ENCODE measurements at places on chromosomes 1 and 21. TPM values are rescaled to one million over a fixed set of nuclear protein-coding genes. Genes with fewer than 3 reads are reported as not detected.

The SELP gene
- 9.0 TPM for total RNA-seq

The GJA9 gene
- not detected for total RNA-seq

The PPIH gene
- total RNA-seq: 17.6 TPM

The KCNJ9 gene
- total RNA-seq: not detected

The PIGK gene
- total RNA-seq: 28.0 TPM

The MPZ gene
- total RNA-seq: 4.8 TPM

The LCA5L gene
- total RNA-seq: 0.83 TPM

The FAM163A gene
- total RNA-seq: 0.22 TPM

The SLAMF8 gene
- 1.00 TPM for total RNA-seq

The CERS2 gene
- 82.5 TPM for total RNA-seq

The TRIM45 gene
- total RNA-seq: 16.4 TPM

The ACTL8 gene
- not detected for total RNA-seq

The ALPL gene
- total RNA-seq: 9.4 TPM

The MCOLN3 gene
- 1.7 TPM for total RNA-seq

The HMGCS2 gene
- total RNA-seq: 210 TPM

The FAM151A gene
- total RNA-seq: 2.1 TPM

The OR2M7 gene
- total RNA-seq: not detected

The NPHS2 gene
- total RNA-seq: not detected

The PGLYRP4 gene
- total RNA-seq: not detected

The MAP1LC3C gene
- total RNA-seq: 0.24 TPM

The CYP4X1 gene
- total RNA-seq: 1.9 TPM

The OR2L2 gene
- not detected for total RNA-seq

The CYP4A11 gene
- total RNA-seq: not detected

The VSIG8 gene
- not detected for total RNA-seq

The ANKRD45 gene
- 0.24 TPM for total RNA-seq

The LDLRAD2 gene
- total RNA-seq: not detected

The TNFRSF1B gene
- 13.7 TPM for total RNA-seq

The ADORA3 gene
- total RNA-seq: 3.3 TPM

The CASQ1 gene
- total RNA-seq: 12.6 TPM
